ENCODE measurements at places on chromosomes 6 and 20. TPM values are rescaled to one million over a fixed set of nuclear protein-coding genes. Genes with fewer than 3 reads are reported as not detected.
A peak's percentile ranks its signal among the peaks of the same experiment; 100 is the strongest.

- peak; percentile 68 for DNase-seq
Measured at GRCh38 chr6:158060455-158061360, 79.0 kb downstream of the SYNJ2 start.

The PACSIN1 gene
- total RNA-seq, result not detected

DNA sequence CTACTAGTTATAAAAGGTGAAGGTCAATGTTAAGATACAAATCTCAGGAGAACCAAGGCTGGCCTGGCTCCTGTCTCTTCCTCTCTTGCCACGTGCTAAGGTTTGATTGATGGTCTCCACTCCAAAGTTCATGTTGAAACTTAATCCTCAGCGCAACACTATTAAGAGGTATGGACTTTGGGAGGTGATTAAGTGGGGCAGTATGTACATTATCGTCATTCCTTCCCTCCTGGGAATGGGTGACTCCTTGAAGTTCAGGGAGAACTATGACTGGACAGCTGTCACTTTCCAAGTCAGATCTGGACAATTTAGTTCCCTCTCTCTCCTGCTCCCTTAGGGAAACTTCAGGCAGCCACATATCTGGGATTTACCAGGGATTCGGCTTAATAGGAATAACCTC is 50.5 kb downstream of the KCNK5 start:
- DNase-seq, result no peak

- no peak for DNase-seq
Measured at GRCh38 chr20:18739751-18740166, 73.8 kb upstream of the SCP2D1 start.

All from foreskin keratinocyte (primary cell).